ENCODE measurements at places on chromosomes 6 and 20.

DNA sequence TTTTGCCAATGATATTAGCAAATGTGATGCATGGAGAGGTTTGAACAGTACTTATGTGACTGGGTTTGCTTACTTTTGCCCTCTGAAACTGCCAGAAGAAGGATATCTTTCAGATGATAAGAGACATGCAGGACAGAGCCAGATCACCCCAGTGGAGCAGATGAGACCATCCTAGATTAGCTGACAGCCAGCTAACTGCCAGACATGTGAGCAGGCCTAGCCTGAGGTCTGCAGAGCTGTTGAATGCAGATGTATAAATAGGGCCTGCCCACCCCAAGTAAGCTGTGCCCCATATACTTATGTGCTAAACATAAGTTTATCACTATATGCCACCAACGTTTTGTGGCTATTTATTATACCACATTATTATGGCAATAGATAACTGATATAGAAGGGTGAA lies 5.9 kb downstream of the ZSCAN31 start:
- no peak for DNase-seq

GRCh38 chr20:50996901-50997865 lies 25.7 kb downstream of the KCNG1 start:
- no peak for DNase-seq

DNA sequence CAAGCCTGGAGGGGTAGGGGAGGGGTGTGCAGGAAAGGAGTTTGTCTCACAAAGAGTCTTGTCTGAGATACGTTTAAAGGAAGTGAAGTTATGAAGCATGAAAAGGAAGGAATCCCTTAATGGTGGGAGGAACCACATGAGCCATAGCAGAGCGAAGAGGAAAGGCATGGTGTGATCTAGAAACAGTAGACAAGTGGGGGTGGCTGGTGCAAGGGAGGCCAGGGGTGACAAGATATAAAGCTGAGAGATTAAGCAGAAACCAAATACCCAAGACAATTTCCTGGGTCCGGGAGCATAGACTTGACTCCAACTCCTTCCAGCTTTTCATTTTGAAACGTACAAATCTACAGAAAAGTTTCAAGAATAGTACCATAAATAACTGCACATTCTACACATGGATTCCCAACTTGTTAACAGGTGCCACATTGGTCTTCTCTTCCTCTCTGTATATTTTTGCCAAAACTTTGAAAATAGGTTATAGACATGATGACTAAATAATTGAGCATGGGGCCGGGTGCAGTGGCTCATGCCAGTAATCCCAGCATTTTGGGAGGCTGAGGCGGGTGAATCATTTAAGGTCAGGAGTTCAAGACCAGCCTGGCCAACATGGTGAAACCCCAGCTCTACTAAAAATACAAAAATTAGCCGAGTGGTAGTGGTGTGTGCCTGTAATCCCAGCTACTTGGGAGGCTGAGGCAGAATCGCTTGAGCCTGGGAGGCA lies 211.6 kb downstream of the SLC24A3 start:
- no peak for DNase-seq

DNA sequence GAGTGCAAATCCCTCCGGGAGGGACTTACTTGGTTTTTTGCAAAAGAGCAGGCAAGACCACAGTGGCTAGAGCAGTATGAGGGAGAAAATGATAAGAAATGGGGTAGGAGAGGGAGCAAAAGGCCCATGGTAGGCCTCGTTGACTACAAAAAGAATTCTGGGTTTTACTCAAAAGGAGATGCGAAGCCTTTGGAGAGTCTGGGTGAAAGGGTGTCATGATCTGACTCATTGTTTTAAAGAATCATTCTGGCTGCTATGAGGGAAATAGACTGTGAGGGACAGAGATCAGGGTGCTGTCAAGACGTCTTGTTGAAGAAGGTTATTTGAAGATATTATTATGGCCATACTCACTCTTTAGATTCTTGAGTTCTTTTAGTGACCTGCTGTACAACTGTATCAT lies 13.0 kb downstream of the TBC1D32 start:
- DNase-seq: no peak

- DNase-seq: no peak
These were observed 21.8 kb upstream of the PCMTD2 start for GRCh38 chr20:64233725-64234124.

GRCh38 chr6:145147559-145147958 lies 587.8 kb downstream of the EPM2A start:
- DNase-seq: no peak

DNA sequence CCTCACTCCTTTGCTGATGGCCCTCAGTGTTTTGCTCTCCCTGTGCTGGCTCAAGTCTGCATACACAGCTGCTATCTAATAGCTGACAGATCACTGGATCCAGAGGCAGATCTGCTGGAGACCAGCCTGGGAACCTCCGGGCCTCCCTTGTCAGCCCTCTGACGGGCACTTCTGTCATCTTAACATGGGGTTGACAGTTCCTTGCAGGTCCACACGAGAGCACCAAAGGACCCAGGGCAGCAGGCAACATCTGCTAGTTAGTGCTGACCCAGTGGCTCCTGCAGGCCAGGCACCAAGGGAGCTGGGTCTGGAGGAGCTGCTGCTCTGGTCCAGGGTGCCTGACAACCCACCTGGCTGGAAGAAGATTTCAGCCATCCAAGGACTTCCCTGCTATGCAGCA lies 208.1 kb downstream of the UST start:
- no peak for DNase-seq

- no peak for DNase-seq
These were observed 38.4 kb downstream of the RRBP1 start for GRCh38 chr20:17643531-17644188.

- no peak for DNase-seq
These were observed 59.0 kb downstream of the RIPOR2 start for GRCh38 chr6:24876499-24877465.

DNA sequence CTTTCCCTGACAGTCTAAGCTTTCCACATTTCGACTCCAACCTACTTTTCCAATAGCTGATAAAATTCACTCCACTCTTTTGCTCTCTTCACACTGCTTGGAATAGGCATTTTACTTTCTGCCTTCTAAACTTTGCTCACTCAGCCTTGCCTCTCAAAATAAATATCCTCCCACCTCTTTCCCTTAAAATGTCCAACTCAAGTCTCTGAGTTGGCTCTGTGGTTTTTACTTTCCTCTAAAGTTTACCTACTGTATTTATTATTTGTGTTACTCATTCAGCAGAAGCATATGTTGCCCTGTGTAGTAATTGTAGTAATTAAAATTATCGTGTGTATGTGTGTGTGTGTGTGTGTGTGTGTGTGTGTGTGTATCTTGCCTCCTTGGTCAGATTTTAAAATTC lies 20.0 kb upstream of the CDYL start:
- DNase-seq: no peak

DNA sequence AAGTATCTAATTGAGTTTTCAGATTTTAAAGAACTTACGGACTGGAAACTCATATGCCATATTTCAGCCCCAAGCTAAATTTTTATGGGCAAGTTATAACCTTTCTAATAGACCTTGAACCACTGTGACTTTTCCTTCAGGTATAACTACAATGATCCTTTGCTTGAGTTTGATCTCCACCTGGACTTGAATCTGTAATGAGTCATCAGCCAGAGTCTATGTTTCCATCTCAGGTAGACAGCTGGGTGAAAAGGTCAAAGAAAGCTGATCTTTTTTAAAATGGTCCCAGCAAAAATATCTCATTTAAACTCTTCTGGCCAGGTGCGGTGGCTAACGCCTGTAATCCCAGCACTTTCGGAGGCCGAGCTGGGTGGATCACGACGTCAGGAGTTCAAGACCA lies 88.4 kb upstream of the SGK1 start:
- no peak for DNase-seq

- peak; percentile 14 for DNase-seq
These were observed 174.1 kb downstream of the BMP7 start for GRCh38 chr20:57092112-57092899.

GRCh38 chr6:12679341-12679740 lies 37.2 kb upstream of the PHACTR1 start:
- no peak for DNase-seq

DNA sequence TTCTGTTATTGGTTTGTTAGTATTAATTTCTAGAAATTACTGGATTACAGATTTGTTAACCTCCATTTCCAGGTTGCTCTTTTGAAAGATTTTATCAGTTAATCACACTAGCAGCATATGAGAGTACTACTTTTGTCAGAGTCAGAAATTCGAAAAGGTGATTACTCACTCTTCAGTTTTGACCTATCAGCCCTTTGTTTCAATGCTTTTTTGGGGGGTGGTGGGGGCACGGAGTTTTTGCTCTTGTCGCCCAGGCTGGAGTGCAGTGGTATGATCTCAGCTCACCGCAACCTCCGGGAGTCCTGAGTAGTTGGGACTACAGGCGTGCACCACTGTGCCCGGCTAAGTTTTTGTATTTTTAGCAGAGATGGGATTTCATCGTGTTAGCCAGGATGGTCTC lies 149.2 kb downstream of the JARID2 start:
- DNase-seq: no peak

DNA sequence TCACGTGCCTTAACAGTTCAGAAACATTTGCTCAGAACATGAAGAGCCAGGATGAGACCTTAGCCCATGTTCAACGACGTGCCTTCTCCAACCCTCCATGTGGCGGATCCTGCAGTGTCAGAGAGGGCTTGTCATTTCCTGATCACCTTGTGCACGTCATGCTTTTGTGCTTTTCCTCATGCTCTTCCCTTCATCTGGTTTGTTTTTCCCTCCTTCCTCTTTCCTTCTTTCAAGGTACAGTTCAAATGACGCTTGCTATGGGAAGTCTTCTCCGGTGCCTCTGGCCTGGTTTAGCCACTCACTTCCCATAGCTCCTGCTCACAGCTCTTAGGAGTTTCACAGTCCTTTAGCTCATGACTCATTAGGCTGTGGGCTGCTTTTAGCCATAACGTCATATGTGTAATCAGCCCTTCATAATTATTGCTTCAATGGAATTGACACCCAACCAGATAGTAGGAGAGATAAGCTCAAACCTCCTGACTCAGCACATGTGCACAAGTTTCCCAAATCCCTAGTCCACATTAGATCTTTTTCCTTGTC lies 102.7 kb upstream of the CNKSR3 start:
- DNase-seq: no peak

DNA sequence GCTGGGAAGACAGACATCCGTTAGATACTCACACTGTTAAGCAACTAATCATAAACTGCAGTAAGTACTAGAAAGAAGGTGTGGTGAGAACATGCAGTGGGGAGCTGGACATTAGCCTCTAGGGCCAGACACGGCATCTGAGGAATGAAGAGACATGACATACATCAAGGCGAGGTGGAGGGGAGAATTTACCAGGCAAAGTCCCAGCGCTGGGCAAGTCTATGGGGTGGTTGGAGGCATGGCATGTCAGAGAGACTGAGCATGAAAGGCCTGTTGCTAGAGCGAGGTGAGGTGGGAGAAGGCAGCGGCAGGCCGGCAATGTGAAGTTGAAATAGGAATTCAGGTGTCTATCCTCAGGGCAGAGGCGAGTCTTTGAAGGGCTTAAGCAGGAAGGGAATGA lies 31.8 kb downstream of the SLC24A3 start:
- no peak for DNase-seq

GRCh38 chr6:31162463-31163165 lies 4.2 kb downstream of the TCF19 start:
- DNase-seq: no peak

DNA sequence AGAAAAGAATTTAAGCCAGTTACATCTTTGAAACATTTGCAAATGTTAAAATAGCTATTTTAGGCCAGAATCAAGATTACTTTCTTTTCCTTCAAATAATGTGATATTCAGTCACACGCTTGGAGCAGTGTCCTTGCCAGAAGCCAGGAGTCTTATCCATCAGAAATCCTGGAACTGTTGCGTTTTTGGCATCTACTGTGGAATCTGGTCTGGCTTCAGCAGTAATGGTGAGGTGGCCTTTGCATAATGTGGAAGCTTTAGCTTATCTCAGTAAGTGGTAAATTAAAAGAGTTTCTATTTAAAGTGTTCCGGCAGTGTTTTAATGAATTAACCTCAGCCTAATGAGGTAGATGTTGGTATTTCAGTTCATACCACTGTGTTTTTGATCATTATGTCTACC lies 97.6 kb downstream of the FIG4 start:
- DNase-seq: no peak

DNA sequence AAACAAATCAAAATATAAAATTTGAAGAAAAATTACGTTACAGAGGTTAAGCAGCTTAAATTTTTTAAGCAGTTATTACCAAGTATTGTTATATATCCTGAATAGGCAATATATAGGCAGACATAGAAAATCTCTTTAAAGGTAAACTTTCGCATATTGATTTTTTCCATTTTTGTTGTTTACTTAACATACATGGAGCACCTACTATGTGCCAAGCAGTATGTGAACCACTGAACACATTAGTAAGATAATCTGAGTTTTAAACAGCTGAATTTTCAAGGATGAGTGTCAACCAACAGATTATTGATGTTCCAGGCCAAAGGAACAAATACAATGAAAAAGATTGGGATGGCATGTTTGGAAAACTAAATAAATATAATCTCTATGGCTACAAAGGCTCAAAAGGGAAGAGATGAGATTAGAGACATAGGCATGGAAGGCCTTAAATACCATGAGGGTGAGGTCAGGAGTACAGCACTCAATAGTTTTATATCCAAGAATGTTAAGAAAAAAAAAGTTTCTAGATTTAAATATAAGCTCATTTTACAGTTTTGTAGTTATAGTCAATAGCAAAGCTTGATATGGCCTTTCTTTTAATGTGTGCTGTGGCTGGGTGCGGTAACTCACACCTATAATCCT lies 277.5 kb downstream of the PTPRK start:
- no peak for DNase-seq

DNA sequence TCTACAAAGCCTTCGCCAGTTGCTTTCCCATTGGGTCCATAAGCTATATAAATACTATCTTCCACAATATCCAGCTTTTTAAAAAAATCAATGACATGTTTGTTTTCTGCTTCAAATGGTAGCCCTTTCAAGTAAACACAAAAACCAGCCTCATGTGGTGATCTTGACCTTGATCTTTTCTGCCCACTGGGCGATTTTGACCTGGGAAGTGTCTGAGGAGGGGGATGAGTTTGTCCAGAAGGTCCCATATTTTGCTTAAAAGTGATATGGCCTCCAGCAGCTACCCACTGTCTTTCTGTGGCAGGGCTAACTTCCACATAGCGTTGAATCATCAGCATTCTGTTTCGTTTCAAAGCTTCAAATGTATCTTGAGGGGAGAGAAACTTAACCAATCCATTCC lies 10.8 kb downstream of the CPNE1 start:
- no peak for DNase-seq

DNA sequence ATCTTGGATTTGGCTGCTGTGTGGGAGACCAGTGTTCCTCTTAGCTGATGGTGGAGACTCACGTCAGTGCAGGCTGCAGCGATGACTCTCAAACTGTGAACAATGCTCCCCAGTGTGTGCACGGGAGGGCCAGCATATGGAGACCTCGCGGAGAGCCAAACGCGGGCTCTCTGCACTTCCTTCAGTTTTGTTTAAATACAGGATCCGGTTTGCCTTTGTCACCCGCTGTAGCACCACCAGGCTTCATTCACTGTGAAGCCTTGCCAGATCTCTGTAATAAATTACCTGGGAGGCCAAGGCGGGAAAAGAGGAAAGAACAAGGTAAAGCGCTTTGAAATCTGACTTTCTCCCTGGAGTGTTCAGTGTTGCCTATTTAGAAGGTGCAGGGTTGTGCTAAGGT lies 30.7 kb upstream of the TMEM14A start:
- no peak for DNase-seq
